ENCODE measurements at places on chromosomes 7 and 10.

DNA sequence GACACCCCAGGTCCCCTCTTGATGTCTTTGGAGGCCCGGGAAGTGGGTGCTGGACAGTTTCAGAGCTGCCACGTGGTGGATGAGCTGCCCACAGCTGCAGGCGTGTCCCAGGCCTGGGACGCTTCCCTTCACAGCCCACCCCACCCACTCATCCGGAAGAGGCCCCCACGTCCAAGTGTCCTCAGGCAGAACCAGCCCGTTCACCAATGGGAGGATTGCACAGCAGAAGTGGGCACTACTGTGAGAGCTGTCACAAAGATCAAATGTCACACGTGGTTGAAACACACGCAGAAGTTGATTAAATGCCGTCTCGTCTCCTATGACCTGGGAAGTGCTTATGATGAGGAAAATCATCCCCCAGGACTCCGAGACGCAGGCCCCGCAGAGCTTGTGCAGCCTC is 52.9 kb downstream of the STK32C start:
- DNase-seq, result no peak

DNA sequence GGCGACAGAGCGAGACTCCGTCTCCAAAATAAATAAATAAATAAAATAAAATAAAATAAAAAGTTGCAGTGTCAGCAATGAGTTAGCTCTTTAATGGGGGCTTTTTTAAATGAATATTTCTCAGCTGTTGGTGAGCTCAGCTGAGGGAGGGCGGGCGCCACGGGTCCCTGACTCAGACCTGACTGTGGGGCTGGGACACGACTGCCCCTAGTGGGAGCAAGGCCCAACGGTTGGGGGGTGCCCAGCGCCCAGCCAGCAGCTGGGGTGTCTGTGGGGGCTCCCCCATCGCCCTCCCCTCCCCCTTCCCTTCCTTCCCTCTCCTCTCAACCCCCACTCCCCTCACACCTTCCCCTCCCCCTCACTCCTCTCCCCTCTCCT is 46.6 kb downstream of the PWWP2B start:
- DNase-seq, result no peak

DNA sequence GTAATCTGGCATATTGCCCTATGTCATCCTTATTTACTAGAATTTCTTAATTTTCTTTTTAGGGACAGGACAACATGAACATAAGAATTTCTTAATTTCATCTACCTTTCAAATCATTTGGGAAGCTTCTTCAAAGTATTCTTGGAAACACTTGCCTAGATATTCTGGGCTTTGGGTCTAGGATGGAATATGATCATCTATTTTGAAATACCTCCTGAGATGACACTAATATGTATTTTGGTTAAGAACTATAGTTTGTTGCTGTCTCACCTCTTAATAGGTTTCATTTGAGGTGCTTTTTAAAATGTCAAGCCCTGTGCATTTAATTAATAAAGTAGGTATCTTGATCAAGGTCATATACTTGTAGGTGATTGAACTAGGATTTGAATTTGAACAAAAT is 49.1 kb downstream of the SEPTIN7 start:
- DNase-seq, result no peak

GRCh38 chr7:100722480-100723212 is 2.4 kb downstream of the EPO start:
- no peak for DNase-seq

- no peak for DNase-seq
Measured at GRCh38 chr7:83161899-83162401, 734 bp downstream of the PCLO start.

DNA sequence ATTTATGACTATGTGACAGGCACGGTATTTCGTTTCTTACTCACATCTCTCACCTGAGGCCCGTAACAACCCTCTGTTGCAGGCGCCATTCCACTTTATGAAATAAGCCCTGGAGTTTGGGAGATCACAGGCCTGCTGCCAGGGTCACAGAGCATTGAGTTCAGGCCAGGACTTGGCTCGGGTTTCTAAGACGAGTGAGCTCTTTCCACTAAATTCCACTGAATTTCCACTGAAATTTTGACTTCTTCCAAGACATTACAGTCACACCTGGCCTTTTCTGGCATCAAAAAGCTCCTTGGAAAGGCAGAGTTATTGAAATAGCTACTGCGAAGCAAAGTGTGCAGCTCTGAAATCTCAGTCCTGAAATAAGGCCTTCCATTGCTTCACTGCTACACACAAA is 282.8 kb upstream of the MGMT start:
- no peak for DNase-seq

DNA sequence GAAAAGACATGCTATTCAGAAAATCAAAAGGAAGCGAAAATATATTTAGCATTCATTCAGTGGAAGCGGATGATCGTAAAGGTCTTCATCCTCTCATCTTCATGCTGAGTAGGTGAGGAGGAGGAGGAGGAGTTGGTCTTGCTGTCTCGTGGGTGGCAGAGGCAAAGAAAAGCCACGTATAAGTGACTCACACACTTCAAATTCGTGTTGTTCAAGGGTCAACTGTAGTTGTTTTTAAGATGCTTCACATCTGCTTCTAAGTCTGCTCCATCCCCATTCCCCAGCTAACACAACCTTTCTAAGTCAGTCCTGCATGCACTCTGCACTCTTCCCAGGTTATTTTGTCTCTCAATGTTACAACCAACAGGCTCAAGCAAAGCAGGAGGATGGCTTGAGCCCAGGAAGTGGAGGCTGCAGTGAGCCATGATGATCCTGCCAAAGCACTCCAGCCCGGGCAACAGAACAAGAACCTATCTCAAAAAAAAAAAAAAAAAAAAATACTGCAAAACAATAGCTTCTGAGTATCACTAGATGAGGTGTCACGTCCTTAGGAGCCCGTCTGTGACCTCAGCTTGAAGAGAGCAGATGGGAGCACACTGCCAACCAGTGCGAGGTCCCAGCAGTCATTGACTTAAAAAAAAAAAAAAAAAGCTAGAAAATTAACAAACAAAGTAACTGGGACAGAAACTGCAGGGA is 70.5 kb downstream of the SFMBT2 start:
- DNase-seq, result no peak

- no peak for DNase-seq
Measured at GRCh38 chr10:7706534-7707073, 3.5 kb downstream of the ITIH2 start.

DNA sequence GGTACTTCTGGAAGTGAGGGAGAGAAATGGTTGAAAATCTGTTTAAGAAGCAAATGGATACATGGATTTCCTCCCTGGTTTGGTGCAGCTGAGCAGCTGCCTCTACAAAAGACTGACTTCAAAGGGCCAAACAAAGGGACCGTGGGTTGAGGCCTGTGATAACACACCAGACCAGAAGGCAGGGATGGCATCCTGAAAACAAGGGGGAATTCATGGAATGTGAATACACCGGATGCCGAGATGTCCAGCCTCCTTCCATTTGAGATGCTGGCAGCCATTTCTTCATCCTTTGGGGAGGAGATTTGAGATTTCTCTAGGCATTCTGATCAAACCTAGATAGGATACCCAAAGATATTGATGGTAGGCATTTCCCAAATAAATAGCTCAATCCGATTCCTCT is 36.9 kb downstream of the TAF3 start:
- DNase-seq, result no peak

- no peak for DNase-seq
Measured at GRCh38 chr7:117775801-117776200, 97.4 kb downstream of the CTTNBP2 start.

GRCh38 chr10:119614686-119615085 is 17.9 kb upstream of the TIAL1 start:
- DNase-seq, result no peak

- no peak for DNase-seq
Measured at GRCh38 chr7:106219170-106219569, 65.6 kb downstream of the NAMPT start.

DNA sequence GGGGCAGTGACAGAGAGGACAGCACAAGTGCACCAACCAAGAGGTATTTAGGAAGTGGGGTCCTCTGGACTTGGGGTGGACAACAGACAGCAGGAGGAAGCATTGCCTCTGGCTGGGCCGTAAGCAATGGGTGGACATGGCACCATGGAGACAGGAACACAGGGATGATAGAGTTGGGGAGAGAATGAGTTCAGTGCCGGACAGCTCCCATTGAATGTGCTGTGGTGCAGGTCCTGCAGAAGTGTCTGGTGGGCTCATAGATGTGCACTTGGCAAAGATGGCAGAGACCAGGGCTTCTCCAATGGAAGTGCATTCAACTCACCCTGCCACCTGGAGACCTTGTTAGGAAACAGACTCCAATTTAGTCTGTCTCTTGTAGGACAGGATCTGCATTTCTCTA is 341.5 kb upstream of the ZMIZ1 start:
- no peak for DNase-seq

DNA sequence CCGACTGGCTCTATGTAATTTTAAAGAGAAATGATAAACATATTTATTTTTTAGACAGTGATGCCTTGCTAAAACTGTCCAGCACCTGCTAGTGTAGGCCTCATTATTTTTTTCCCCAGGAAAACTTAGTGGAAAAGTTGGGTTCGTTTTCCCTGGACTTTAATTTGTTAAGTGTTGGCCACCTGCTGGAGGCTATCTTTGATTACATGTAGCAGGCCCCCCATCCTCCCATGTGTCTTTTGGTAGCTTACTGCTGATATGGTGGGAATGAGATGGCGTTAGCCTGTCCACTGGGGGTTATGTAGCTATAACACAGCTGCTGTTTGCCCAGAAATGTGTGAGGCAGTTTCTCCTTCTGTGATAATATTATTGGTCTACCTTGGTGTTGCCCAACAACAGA is 265.0 kb downstream of the SORCS3 start:
- no peak for DNase-seq

- no peak for DNase-seq
Measured at GRCh38 chr7:130013241-130013640, 37.9 kb downstream of the ZC3HC1 start.

DNA sequence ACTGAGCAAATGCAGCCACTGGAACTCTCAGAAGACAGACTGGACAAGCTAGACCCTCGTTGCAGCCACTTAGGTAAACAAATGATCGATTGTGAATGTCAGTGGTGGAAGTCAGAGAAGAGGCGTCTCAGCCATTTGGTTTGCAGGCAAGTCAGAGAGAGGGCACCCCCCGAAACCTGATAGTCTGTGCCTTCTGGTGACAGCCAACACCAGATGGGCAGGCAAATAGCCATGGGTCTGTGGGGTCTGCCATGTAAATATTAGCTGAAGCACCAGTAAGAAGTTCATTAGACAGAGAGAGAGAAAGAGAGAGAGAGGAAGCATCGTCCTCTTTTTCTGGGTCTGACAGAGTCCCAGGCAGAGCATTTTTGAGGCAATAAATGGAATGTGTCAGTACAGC is 5.4 kb downstream of the PPP1R17 start:
- DNase-seq, result no peak

DNA sequence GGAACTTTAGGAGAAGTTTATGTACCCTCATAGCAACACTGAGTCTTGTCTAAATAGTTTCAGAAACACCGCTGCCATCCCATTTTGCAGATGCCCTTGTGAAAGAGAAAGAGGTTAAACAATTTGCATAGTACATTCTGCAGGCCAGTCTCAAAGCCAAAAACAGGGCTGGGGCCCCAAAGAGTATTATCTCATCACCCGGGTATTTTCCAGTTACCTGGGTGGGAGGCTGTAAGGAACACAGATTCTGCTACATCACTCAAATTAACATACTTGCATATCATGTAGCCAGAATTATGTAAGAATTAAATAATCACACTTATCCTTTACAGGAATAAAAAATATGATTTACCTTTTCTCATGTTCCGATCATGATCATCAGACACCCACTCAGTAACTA is 3.1 kb upstream of the FAM171A1 start:
- no peak for DNase-seq

DNA sequence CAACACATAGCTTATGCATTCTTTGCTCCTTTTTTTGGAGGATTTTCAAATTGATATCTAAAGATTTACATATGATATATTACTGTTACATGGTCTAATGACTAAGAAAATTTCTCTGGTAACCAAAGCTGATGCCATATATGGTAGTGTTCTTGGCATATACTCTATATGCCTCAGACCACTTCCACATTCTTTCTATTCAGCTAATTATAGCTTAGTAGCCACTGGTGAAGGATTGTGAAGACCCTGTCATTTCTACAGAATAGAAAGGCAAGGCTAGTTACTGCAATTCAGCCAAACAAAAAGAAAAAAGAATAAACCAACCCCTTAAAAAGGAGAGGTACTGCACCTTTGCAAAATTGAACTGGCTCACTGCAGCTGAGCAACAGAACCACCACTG is 3.7 kb downstream of the PURB start:
- DNase-seq, result no peak

DNA sequence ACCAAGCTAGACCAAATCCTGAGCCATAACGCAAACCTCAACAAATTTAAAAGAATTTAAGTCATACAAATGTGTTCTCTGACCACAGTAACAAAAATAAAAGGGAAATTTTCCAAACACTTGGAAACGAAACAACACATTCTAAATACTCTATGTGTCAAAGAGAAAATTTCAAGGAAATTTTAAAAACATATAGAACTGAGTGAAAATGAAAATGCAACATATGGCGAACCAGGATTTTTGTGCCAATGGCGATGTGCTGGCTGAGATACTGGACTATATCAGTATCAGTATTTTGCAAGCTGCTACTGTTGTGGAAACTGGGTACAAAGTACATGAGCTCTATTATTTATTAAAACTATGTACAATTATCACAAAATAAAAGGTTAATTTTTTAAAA is 34.1 kb downstream of the KNDC1 start:
- DNase-seq, result no peak

GRCh38 chr7:99731638-99732374 is 3.2 kb downstream of the CYP3A7 start:
- no peak for DNase-seq

- no peak for DNase-seq
Measured at GRCh38 chr10:126911301-126911700, 6.1 kb downstream of the DOCK1 start.

GRCh38 chr7:8068892-8069686 is 100.5 kb downstream of the GLCCI1 start:
- no peak for DNase-seq

Data from T-helper 2 cell (primary cell).